ENCODE measurements at places on chromosomes 11 and 22.
A peak's percentile ranks its signal among the peaks of the same experiment; 100 is the strongest.

DNA sequence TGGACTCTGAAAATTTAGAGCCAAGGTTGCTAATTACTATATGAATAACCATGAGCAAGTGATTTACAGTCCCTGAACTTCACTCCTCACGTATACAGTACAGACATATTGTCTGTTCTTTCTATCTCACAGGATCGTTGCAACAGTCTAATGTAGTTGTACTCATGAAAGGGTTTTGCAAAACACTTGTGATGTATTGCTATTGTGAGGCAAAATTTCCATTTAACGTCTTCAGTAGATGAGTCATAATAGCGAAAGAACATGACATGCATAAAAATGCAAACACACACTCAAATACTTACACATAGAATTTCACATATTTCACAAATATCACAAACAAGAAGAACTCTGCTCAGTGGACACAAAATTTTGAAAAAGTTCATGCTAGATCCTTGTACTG, 134.6 kb upstream of the TRPC6 start:
- peak; percentile 42 for DNase-seq

GRCh38 chr22:20395907-20396287, 1.9 kb downstream of the ZNF74 start:
- no peak for DNase-seq

DNA sequence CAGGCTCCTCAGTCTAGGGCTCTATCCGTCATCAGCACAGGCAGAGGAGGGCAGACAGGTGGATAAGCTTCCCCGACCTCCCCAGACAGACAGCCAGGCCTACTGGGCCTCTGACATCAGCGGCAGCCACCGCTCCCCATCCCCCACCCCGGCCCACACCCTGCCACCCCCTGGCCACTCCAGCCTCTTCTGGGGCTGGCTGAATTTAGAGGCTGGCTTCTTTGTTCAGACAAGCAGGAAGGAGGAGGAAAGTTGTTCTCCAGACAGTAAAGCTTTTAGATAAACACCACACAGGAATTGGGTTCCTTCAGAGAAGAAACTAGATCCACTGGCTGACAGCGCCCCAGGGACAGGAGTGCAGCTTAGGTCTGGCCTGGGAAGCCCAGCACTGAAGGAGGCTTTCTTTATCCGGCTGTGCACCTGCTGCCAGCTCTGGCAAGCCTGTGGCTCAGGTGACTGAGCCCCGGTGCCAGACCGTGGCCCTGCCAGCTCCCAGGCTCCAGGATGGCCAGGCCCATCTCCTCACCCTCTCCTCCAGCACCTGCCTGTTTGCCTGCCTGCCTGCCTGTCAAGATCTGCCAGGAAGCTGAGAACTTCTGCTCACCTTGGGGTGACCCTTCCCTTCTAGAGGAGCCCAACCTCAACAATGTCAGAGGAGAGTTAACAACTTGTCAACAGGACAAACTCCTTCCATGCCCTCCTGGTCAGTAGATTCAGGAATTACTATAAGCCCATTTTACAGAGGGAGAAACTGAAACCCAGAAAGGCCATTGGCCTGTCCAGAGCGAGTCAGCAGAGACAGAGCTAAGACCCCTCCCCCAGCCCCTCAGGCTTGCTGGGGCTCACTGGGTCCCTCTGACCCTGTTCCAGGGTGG, 44.0 kb upstream of the KLHL35 start:
- no peak for DNase-seq

GRCh38 chr22:32532820-32533128, 58.2 kb downstream of the FBXO7 start:
- no peak for DNase-seq

DNA sequence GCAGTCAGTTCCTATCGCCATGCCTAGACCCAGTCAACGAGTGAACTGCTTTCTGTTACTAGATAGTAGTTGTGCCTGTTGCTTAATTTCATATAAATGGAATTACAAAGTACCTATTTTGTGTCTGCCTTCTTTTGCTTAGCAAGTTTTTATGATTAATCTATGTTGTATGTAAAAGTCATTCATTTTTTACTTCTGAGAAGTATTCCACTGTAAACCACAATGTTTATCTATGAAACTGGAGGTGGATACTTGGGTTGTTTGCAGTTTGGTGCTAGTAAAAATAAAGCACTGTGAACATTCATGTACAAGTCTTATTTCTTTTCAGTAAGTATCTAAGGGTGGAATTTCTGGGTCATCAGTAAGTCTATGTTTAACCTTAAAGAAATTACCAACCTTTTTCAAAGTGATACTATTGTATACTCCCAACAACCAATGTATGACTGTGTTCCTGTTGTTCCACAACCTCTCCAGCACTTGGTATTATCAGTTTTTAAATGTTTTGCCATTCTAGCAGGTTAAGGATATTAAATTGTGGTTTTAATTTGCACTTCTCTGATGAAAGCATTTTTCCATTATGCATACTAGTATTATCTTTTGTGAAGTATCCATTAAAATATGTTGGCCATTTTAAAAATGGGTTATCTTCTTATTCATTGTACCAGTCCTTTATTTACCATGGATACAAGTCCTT, 68.2 kb downstream of the DNAJC24 start:
- peak; percentile 37 for DNase-seq

DNA sequence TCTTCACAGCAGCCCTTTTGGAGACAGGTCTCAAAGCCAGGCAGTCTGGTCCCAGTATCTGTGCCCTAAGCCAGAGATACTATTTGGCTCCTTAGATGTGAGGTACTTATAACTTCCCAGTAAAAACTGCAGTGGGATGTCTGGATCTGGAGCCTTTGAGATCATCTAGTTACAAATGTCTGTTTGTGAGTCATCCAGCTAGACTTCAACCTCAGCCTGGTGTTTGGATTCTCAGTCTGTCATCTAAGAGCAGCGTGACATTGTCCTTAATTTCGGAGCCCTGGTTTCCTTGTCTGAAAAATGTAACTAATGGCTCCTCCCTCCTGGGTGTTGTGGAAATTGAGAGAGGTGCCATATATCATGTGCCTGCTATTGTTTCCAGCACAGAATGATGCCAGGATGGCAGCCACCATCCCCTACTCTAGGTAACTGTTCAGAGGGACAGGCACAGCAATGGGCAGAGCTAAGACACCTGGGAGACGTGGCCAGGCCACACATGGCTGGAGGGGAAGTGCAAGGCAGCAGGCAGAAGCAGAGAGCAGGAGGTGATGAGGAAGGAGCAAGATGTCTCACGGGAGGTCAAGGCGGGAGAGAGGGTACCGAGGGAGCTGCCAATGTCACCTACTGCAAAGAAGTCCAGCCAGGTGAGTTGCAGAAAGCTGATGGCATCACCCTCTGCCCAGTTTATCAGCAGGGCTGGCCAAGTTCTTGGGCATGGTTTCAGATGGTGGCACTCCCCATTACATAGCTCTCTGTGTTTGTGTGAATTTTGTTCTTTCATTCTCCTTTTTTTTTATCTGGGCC, 20.6 kb upstream of the ST3GAL4 start:
- no peak for DNase-seq

- DNase-seq: no peak
These were observed 1294.7 kb downstream of the BRD1 start for GRCh38 chr22:48532986-48533385.

GRCh38 chr11:111829185-111829968, 42.0 kb downstream of the ALG9 start:
- DNase-seq: no peak

DNA sequence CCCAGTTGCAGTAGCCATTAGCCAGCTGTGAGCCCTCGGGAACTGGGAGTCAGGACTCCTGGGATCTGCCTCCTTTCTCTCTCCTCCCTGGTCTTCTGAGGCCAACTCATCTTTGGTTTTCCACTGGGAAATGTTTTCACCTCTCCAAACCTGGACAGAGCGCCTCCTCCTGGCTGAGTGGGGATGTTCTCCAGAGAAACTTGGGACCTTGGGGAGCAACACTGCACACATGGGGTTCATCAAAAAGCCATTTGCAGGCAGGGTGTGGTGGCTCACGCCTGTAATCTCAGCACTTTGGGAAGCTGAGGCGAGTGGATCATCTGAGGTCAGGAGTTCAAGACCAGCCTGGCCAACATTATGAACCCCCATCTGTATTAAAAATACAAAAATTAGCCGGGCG, 145.4 kb downstream of the NECTIN1 start:
- no peak for DNase-seq

DNA sequence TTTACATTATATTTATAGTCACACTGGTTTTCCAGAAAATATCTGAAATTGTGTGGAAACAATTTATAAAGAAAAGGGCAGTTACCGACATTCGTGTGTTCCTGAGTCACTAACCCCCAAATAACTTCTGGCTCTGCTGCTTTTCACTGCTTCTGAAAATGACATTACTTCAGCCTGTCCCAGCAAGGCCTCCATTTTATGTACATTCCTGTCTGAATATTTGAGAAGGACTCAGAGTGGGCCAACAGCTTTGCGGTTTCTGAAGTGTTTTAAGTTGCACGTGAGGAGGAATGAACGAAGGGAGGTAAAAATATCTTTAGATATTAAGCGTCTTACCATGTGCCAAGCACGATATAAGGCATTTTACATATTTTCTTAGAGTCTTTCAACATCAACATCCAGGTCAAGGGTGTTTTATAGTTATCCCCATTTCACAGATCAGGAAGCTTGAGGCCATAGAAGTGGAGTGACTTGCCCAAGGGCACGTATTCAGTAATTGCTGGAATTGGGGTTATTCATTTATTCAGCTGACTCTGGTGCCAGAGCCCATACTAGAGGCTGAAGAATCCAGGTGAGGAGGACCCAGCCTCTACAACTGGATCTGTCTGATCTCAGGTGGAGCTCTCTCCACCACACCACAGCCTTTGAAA, 30.8 kb upstream of the WNT11 start:
- no peak for DNase-seq

DNA sequence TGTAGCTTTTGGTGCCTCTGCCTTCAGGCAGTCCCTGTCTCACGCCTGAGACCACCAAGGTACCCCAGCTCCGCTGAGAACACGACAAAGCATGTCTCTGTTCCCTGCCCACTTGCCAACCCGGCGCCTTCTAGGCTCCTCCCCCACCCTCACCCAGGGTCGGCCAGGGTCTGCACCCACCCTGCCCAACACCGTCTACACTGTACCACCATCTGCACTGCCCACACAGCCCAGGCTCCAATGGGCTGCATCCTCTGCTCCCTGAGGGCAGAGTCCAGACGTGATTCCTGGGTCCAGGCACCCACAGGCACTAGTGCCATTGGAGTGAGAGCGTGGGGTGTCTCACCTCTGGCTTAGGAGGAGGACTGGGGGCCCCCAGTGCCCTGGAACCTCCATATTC, 22.8 kb upstream of the ACR start:
- DNase-seq: no peak

- DNase-seq: no peak
These were observed 81.1 kb downstream of the BMAL1 start for GRCh38 chr11:13358596-13359270.

- DNase-seq: no peak
These were observed 53.8 kb downstream of the SWAP70 start for GRCh38 chr11:9717719-9718118.

DNA sequence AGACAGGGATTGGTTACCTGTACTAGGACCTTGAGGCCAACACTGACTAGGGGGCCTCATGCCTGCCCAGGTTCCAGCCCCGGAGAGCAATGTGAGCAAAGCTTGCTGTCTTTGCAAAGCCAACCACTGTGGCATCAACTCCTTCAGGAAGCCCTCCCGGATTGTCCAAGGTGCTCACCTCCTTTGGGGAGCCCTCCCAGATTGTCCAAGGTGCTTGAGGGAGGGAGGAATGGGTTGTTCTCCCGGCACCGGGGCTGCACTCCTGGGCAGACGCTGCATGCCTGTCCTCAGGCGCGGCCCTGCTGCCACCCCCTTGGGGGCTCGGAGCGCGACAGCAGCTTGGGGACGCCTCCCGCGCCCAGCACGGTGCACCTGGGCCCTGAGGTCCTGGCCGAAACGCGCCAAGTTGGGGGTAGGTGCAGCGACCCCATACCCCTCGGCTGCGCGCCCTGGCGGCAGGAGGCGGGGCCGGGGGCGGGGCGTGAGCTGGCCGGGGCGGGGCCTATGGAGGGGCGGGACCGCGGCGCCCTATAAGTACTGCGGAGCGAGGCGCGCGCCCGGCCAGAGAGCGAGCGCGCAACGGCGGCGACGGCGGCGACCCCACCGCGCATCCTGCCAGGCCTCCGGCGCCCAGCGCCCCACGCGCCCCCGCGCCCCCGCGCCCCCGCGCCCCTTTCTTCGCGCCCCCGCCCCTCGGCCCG, at the start of gene CD81:
CD81 (plus strand) TSS at position 560 of the 701 bp plus-strand sequence. CDS start 240 bp downstream, outside the sequence.
- DNase-seq: no peak

DNA sequence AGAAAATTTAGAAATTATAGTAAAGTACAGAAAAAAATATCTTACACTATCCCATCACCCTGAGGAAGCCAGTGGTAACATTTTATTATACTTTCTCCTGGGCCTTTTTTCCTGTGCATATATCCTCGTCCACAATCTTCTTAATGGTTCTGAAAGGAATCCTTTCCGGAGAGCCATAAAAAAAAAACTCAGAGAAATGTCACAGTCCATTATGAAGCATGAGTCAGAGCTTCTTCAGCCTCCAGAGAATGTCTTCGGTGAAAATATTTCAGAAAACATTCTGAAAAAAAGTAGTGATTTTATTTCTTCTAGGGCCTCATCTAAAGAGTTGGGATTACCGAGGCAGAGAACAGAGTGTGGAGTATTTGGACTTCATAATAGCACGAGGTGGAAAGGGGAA, 163.4 kb downstream of the INSC start:
- no peak for DNase-seq

DNA sequence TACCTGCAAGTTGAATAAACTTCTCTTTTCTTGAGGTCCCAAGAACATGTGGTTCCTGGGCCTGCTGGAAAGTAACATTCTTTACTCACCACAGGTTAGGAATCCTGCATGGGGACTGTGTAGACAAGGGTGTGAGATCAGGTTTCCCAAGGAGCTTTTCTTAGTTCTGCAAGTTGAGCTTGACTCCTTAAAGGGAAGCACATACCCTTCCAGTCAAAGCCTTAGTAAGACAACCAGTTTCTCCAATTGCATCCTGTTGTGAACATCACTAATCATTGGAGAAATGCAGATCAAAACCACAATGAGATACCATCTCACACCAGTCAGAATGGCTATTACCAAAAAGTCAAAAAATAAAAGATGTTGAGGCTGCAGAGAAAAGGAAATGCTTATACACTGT, 48.3 kb upstream of the PAK1 start:
- DNase-seq: no peak

DNA sequence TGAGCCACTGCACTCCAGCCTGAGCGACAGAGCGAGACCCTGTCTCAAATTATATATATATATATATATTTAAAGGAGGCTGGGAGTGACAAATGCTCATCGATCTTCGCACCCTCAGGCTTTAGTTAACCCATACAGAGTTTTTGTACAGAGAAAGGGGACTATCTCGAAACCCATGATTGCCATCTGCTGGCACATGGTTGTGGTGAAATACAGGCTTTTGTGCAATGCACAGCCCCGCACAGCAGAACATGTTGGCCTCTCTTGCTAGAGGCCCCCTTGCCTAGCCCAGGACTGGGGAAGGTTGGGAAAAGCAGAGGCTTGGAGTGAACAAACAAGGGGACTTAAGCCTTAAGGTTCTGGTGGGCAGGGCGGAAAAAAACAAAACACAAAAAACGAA, 3.6 kb downstream of the MYBPC3 start:
- DNase-seq: no peak
